ENCODE measurements at places on chromosomes 3 and 15.

- no peak for DNase-seq
Measured at GRCh38 chr15:43270676-43271306, 4.1 kb upstream of the TGM5 start.

GRCh38 chr3:153232851-153233271, 70.8 kb downstream of the RAP2B start:
- DNase-seq: no peak

GRCh38 chr3:43389388-43390254, 103.3 kb downstream of the SNRK start:
- DNase-seq: peak; percentile 53

- no peak for DNase-seq
Measured at GRCh38 chr15:76327191-76328105, 9.1 kb upstream of the ISL2 start.

DNA sequence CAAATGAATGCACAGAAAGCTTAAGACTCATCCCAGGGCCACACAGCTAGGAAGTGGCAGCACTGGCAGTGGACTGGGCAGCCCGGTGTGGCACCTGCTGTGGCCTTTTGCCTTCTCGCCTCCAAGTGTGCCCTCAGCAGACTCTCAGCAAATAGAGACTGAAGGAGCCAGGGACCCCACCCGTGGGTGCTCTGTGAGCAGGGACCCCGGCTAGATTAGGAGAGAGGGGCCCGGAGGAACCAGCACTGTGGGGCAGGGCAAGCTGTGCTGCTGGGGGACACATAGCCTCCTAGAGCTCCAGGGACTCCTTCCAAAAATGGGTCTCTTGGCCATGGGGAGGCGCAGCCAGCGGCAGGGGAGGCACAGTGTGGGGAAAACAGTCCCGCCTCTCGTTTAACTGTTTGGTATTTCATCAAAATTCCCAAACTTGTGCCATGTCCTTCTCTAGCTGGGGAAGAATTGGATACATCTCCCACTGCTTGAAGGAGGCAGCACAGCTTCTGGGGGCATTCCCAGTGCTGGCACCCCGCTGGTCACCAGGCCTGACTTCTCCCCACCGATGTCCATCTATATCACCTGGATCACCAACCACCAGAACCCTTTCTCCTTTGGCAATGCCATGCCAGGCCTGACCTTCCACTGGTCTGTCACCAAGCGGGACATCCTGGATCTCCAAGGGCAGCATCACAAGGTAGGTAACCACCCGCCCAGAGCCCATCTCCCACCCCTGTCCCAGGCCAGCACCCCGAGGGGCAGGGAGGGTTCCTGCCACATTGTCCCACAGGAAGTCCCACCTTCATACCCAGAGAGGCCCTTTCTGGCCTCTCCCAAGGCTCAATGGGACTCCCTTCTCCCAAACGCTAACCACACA, 12.0 kb upstream of the TXNRD3 start:
- no peak for DNase-seq

- no peak for DNase-seq
Measured at GRCh38 chr3:73144828-73145227, 83.4 kb downstream of the EBLN2 start.

GRCh38 chr3:4748701-4749378, 230.4 kb upstream of the BHLHE40 start:
- no peak for DNase-seq

- peak; percentile 17 for DNase-seq
Measured at GRCh38 chr3:45593708-45594601, 596 bp upstream of the LIMD1 start.

DNA sequence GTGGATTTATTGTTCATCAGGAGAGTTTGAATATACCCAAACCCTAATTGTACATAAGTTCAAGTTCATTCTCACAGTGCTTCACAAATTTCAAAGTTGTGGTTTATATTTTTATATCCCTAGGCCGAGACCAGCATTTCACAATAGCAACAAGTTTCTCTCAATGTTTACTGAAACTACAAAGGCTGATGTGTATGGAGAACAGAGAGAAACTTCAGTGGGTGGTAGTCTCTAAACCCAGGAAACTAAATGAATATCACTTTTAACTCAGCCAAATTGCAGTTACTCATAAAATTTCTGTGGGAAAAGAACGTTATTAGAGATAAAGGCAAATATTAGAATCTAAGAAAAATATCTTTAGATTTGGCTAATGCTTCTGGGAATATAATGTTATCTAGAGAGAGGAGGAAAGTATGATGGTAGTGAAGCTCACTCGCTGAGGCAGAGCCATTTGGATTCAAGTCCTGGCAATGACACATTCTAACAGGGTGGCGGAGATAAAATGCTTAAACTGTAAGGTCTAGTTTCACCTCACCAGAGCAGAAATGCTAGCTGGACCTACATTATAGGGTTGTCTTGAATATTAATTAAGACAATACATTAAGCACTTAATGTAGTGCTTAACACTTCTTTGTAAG, 514.8 kb downstream of the EPHA3 start:
- DNase-seq: no peak
